ENCODE measurements at places on chromosomes 2 and 18. TPM values are rescaled to one million over a fixed set of nuclear protein-coding genes. Genes with fewer than 3 reads are reported as not detected.

- DNase-seq: no peak
Observed at GRCh38 chr2:13581471-13581870, 864.7 kb downstream of the TRIB2 start.

GRCh38 chr18:6590326-6590725, 139.2 kb upstream of the ARHGAP28 start:
- DNase-seq: no peak

DNA sequence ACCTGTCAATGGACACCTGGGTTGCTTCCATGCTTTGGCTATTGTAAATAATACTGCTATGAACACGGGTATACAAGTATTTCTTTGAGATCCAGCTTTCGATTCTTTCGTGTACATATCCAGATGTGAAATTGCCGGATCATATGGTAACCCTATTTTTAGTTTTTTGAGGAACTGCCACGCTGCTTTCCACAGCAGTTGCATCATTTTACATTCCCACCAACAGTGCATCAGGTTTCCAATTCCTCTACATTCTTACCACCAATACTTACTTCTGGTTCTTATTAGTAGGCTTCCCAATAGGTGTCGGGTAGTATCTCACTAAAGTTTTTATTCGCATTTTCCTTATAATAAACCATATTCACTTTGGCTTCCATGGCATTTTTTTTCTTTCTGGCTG, 69.6 kb downstream of the PID1 start:
- DNase-seq: no peak

GRCh38 chr2:53941749-53942148, 29.0 kb downstream of the PSME4 start:
- no peak for DNase-seq

DNA sequence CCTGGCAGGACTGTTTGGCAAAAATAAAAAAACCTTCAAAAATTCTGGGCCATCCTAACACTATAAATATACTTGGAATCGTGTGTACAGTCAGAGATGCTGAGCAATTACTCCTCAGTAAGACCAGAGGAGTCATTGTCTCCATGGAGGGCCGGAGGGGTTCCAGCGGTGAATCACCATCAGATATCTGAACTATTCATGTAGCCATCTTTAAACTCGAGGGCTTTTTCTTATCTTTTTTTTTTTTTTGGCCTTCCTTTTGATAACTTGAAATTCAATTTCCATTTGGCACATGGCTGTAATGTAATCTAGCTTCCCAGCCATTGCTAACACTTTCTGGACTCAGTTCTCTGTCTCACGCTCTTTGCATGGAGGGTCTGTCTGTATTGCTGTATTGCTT, 7.4 kb upstream of the FHL2 start:
- DNase-seq: no peak

- DNase-seq: no peak
Observed at GRCh38 chr2:128199141-128199540, 108.1 kb downstream of the UGGT1 start.

- DNase-seq: no peak
Observed at GRCh38 chr2:85390941-85391669, 19.1 kb downstream of the CAPG start.

GRCh38 chr2:143246815-143247744, 117.9 kb downstream of the ARHGAP15 start:
- DNase-seq: no peak

- no peak for DNase-seq
Observed at GRCh38 chr2:228602288-228602687, 420.8 kb upstream of the SPHKAP start.

DNA sequence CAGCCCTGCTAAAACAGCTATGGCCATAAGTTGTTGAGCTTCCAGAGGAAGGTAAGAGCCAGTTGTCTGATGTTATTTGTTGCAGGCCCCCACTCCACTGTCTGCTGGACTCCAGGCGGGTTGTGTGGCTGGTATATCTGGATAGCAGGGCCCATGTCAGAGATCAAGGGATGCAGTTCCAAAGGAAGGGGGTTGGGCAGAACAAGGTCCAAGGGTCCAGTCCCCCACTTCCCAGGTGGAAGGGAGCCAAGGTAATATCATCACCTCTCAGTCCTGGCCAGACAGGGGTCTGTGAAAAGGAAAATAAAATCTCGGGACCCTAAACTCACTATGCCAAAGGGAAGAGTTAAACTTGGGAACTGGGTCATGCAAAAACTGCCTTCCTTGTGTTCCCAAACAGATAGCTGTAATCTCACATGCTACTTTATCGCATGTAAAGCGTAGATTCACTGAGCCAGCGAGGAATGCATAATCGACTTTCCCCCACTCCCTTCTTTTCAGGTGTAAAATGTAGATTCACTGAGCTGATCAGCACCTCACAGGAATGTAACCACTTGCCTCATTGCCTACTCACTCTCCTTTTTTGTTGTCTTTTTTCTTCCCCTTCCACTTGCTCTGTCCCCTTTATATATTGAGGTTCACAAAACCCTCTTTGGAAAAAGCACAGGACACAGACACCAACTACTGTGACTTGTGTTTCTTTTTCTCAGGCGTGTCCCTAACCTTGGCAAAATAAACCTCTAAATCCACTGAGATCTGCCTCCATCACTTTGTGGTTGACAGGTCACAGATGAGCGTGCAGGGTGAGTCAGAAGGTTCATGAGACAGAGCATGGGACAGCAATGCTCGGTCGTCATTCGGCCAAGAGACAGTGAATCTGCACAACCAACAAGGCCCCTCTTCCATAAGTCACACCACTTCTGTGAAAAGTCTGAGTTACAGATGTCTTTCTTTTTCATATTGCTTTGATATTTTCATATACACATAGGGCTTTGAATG, 255.3 kb upstream of the SIX2 start:
- DNase-seq: no peak

DNA sequence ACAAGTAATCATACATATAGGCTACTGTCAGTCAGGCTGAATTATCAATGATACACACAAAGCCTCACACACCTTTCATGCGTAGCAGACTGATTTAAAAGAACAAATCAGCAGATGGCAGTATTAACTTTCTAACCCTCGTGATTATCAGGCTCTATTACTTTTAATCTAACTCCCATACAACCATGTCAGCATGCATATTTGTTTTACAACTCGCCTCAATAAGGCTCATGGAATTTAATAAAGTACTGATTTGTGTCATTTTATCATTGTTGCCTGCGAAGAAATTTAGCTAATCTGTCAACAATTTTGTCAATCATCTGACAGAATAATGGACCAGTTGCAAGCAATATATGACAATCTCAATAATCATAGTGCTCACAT, 82.8 kb downstream of the SLC25A12 start:
- no peak for DNase-seq

DNA sequence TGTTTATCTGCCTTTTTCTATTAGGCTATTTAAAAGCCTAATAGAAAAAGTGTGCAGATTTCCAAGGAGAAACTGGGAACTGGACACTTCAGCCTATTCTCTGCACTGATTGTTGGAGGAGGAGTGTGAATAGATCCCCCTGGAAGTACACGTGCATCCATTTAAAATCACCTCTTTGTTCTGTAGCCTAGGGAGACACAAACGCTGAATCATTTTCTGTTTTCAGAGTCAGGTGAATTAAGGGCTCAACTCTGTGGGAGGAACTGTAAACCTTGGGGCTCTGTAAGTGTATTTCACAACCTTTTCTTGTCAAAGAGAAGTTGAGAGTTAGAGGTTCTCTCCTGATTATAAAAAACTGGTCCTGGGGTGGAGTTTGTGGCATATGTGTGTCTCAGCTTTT, 159.7 kb downstream of the SPAG16 start:
- no peak for DNase-seq

DNA sequence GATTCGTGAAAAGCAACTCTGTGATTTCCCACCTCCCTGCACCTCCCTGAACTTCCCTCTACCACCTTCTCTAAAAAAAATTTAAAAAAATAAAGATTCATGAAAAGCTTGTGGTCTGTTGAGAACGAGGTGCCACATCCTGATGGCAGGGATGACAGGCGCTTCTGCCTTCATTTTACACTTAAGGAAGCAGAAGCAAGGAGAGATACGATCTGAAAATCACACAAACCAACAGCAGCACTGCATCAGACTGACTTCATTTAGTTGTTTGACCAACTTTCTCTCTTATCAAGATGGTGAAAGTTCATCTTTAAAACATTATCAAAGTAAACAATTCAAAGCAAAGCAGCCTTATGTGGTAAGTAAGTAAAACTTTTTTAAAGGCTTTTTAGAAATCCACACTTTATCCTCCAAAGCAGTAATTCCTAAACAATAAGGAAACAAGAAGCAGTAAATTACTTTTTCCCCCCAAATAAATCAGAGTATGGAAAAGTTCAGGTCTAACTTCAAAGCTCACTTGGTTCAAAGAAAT, 15.5 kb downstream of the WDFY1 start:
- no peak for DNase-seq

GRCh38 chr2:11016735-11017388, 105.1 kb downstream of the KCNF1 start:
- no peak for DNase-seq

DNA sequence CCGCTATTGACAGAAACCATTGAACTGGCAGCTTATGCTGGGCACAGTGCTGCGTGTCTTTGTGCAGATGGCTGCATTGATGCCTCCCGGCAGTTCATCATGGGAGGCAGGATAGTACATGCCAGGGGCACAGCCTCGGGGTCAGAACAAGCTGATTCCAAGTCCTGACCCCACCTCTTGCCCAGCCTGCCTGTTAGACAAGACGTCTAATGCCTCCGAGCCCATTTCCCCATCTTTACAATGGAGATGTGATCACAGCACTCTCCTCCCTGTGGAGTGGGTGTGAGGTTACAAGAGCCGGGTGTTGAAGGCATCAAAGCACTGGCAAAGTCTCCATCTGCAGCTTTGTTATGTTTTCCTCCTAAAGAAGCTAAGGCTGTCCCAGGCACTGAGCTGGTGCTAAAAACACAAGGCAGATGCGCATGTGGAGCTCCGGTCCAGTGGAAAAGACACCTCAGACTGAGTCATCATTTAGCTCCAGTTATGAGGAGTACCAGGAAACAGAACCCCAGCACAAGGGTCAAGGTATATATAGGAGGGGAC, 125.7 kb upstream of the EPAS1 start:
- DNase-seq: no peak

- no peak for DNase-seq
Observed at GRCh38 chr18:59876310-59876626, 23.5 kb upstream of the PMAIP1 start.

GRCh38 chr2:224638301-224638823, 53.2 kb upstream of the CUL3 start:
- no peak for DNase-seq

MOGAT1 gene
- polyA plus RNA-seq: not detected

IL1F10 gene
- not detected for polyA plus RNA-seq

QPCT gene
- 9.5 TPM for polyA plus RNA-seq

TWIST2 gene
- 3.8 TPM for polyA plus RNA-seq

GPAT2 gene
- 1.3 TPM for polyA plus RNA-seq

ERFE gene
- polyA plus RNA-seq: 8.6 TPM

PLGLB1 gene
- polyA plus RNA-seq: 20.2 TPM

STEAP3 gene
- 1.5 TPM for polyA plus RNA-seq

STAT4 gene
- polyA plus RNA-seq: 7.6 TPM

ATP8B1 gene
- 23.0 TPM for polyA plus RNA-seq

TRIM54 gene
- polyA plus RNA-seq: 5.7 TPM

TEKT4 gene
- 0.06 TPM for polyA plus RNA-seq

LAMA3 gene
- polyA plus RNA-seq: 1.7 TPM

Measured in renal cortex interstitium (tissue), 15 donors.